ENCODE measurements at places on chromosomes 3 and 15.

DNA sequence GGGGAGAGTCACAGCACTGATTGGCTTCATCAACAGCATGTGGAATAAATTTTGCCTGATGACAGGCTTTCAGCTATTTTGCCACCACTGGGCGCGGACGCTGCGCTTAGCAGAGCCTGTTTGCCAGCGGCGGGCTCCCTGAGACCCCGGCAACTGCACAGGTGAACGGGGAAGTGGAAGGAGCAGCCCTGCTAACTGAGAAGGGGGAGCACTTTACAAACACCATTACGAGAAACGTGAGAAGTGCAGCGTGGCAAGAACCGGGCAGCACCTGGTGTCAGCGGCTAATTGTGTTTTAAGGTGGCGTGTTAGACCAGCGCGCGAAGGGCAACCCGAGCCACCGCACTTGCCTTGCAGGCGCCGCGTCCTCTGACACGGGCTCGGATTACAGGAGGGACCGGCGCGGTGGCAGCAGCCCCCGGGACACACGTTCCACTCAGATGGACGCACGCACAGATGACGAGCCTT lies 307.8 kb upstream of the ARRDC4 start:
- peak; percentile 84 for DNase-seq

GRCh38 chr15:51493892-51494291 lies 128.7 kb downstream of the DMXL2 start:
- DNase-seq: no peak

DNA sequence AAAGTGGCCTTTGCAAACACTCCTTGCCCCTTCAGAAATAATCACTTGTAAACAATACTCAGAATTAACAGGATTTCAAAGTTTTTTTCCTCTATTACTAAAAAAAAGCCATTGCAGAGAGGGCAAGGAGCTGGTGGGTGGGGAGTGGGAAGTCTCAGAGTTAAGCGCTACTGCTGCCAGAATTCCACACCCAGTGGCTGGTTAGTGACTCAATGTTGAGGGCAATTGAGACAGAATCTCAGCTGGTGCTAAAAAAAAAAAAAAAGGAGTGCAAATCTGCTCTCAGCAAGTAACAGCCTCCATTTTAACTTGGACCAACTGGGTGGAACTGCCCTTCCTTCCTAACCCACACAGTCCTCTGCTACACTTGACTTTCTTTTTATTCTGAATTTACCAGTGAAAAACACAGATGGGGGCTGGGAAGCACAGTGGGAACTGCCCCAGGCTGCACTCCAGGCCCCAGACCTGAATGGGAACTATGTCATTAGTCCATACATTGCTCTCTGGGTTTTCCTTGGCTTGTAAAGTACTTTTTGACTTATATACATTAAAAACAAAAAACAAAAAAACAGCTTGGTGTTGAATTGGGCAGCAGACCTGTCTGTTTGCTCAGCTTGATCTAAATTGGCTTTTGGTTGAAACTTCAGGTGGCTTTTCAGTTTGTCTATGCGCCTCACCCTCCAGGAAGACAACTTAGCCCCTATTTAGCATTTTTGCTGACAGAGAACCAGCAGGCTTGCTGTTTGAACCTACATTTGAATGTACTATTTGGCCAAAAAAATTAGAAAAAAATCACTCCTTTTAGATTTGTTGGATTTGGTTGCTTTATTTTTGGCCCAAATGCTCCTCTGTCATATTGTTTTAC lies 357.8 kb upstream of the TBL1XR1 start:
- no peak for DNase-seq

DNA sequence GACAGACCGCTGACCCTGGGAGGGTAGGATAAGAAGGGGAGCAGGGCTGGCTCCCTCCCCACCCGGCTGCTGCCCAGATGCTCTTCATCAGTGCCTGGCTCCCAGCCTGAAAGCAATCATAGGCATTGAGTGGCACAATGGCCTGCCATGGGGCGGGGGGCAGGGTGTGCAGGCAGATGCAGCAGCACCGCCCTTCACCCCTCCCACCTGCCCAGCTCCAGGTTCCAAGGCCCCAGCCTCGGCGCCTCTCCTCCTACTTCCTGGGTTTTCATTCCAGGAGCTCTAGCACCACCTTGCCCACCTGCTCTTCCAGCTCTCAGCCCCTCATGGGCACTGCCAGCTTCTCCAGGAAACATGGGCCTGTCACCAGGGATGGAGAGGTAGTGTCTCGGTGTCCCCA lies 101.7 kb downstream of the MEGF11 start:
- DNase-seq: peak; percentile 87

DNA sequence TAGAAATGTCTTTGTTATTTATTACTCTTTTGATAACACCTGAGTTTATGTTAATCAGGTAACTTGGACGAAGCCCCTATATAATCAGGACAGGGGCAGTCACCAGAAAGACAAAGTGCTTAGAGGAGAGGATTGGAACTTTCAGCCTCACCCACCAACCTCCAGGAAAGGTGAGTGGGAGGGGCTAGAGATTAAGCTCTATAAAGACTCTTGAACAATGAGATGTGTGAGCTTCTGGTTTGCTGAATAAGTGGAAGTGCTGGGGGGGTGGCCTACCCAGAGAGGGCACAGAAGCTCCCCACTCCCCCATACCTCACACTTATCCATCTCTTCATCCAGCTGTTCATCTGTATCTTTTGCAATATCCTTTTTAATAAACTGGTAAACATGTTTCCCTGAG lies 73.9 kb downstream of the TTBK2 start:
- DNase-seq: no peak

DNA sequence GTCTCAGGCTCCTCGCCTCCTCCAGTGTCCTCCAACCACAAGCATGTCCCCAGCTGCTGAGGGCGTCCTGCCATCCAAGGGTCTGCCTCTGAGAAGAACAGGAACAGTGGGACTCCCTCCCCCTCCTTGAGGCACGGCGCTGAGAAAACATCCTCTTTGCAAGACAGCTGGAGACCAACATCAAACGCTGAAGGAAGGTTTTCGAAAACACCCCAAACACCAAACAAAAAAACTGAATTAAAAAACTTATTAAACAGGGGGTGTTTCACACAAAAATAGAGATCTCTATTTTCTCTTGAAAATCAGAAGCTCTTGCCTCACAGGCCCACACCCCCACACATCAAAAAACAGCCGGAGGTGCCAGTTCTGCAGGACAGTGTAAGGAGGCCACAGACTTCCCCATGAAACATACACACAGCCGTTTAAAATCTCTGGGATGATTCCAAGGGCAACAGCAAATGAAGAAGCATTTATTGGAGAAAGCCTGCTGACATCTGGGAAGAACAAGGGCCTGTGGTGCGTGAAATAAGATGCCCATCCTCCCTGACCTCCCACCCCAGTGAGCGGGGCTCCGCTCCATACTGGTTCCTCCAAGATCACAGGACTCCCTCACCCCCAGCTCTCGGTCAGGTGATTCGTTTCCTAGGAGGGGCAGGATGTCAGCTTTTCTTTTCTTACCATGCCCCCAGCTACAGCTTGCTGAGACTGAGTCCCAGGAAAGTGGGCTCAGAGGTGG lies 71.3 kb downstream of the NUP210 start:
- DNase-seq: no peak

- no peak for DNase-seq
Observed at GRCh38 chr3:196985954-196986885, 17.6 kb upstream of the PIGZ start.

DNA sequence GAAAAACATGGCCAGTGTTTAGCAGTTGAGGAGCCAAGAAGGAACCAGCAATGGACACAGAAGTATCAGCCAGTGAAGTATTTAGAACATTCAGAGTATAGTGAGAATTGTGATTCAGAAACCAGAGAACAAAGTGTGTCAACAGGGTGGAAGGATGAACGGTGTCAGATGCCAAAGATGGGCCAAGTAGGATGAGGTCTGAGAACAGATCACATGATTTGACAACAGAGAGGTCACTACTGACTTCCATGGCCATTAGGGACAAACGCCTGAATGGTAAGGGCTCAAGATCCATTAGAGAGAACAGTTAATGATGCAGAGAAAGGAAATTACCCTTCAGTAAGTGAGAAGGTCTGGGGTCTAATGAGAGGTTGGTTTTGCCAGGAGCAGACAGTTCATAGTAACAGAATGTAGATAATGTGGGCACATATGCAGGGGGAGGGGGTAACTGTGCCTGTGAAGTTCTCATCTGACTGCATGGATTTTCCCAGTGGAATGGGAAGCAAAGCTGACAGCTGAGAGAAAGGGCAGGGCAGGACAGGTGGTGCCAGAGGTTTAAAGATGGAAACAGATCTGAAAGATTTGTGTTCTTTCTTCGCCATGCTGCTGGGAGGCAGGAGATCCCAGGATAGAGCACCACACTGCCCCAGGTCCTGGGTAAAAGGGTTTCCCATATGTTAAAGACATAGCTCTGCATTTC lies 4.8 kb upstream of the ACAD9 start:
- no peak for DNase-seq

- DNase-seq: peak; percentile 20
Observed at GRCh38 chr15:101455291-101456025, 34.0 kb downstream of the PCSK6 start.

DNA sequence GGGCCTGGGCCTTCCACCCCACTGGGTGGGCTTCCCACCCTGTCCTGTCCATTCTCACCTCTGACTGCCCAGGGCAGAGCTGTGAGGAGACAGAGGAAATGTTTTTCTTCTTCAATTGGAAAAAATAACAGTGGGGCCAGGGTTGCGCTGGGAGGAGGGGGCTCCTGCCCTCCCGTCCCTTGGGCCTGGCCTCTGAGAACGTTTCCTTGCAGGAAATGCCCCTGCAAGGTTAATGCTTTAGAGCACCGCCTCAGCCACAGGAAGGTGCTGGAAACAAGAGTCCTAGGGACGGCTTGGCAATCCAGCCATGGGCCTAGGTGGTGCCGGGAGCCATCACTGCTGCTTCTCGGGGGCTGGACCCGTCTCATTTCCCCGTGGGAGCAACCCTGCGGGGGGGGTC lies 3.8 kb upstream of the PLXND1 start:
- DNase-seq: no peak

GRCh38 chr3:143151004-143151731 lies 31.6 kb downstream of the CHST2 start:
- DNase-seq: no peak

DNA sequence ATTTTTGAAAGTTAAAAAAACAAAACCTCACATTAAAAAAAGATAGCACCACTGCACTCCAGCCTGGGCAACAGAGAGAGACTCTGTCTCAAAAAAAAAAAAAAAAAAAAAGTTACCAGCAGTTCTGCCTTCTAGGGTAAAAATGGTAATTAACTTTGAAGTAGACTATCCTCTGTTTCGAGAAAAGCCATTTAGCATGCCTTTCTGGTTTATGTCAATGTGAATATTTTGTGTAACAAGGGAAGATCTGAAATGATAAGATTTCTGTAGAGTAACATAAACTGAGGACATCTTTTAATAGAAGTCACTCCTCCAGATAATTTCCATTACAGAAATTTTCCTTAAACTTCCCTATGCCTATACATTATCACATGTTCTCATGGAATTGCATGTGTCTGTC lies 203.2 kb upstream of the GAP43 start:
- DNase-seq: no peak

GRCh38 chr3:114794894-114795630 lies 352.0 kb downstream of the ZBTB20 start:
- no peak for DNase-seq

DNA sequence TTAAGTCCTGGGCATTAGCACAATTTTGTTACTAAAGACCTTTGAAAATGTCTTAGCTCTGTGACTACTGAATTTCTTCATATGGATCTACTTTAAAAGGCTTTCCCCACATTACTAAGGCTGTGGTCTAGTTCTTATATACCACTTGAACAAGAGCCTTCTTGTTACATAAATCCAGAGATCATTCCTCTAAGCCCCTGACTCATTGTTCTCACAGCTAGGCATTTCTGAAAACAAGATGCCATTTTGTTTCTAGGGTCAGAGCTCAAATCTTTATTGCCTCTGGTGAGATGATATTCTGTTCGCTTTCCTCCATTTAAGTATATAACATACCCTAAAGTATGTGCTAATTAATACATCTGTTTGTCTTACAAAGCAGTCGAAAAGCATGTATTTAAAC lies 29.8 kb upstream of the LPP start:
- DNase-seq: no peak

GRCh38 chr15:53446376-53446775 lies 313.1 kb downstream of the WDR72 start:
- DNase-seq: peak; percentile 48

DNA sequence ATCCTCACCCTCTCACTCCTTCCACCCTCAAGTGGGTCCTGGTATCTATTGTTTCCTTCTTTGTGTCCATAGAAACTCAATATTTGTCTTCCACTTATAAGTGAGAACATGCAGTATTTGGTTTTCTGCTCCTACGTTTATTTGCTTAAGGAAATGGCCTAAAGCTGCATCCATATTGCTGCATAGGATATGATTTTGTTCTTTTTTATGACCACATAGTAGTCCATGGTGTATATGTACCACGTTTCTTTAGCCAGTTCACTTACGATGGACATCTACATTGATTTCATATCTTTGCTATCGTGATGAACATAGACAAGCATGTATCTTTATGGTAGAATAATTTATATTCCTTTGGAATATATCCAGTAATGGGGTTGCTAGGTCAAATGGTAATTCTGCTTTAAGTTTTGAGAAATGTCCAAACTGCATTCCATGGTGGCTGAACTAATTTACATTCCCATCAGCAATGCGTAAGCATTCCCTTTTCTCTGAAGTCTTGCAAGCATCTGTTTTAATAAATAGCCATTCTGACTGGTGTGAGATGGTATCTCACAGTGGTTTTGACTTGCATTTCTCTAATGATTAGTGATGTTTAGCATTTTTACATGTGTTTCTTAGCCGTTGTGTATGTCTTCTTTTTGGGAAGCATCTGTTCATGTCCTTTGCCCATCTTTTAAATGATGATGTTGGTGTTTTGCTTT lies 650.2 kb downstream of the ZNF385D start:
- DNase-seq: no peak

DNA sequence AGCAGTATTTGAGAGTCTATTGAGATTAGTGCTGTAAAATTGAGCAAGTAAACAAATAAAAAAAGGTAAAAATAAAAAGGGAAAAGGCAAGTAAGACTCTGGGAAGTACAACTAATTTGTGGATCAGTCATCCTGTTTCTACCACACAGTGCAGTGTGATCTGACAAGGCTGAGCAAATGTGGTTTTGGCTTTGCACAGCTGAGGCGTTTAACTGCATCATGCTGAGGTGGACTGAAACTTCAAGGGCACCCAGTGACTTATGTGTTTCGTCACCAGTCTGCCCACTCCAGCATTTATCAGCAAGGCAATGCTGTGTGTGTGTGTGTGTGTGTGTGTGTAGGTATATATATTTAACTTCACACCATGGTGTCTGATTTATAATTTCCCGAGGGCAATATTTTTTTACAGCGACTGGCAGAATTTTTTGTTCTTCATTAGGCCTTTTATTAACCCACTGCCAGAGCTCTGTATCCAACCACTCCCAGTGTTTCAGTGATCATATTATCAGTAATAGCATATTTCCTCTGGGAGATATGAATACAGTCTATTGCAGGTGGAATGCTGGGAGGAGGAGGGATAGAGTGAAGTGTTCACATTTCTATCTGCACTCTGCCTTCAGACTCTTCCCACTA lies 131.5 kb upstream of the SATB1 start:
- peak; percentile 17 for DNase-seq

Measured in NCI-H1417 (cell line).